ENCODE measurements at places on chromosomes 4 and X. TPM values are rescaled to one million over a fixed set of nuclear protein-coding genes. Genes with fewer than 3 reads are reported as not detected.

AADAT gene
- 2.7 TPM for total RNA-seq

FHL1 gene
- total RNA-seq = 42.4 TPM

GRCh38 chr4:112700679-112701078 lies 63.7 kb downstream of the LARP7 start:
- DNase-seq = no peak

DNA sequence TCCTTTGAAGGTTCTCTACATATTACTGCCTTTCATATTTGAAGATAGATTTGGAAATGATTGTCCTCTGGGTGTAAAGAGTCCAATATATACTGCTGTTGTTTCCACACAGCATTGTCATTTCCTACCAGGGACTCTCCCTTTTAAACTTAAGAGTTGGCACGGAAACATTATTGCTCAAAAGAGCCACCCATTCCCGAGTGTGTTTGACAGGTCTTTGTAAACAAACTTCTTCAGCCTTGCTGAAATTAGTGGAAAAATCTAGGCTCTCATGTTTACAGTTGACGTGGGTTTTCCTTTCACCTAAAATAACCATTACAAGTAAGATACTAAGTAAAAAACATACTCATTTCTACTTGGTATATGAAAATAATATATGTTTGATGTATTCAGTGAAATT lies 111.4 kb upstream of the LIMCH1 start:
- DNase-seq = no peak

DNA sequence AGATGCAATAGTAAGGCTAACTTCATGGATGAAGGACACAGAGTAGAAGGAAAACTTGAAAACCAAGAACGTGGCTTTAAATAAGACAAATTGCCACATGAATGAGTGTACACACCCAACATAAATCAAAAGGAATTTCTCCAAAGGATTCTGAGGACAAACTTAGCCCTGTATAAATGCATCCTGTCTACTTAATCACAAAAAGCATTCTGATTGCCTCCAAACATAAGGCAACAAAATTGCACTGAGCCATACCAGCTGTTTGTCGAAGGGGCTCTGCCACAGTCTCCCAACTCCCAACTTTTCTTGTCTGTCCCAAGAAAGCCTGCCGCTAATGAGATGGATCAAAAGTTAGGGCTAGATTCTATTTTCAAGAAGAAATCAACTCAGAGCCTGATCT lies 194.3 kb downstream of the SOWAHB start:
- peak; percentile 40 for DNase-seq

- DNase-seq = no peak
Measured at GRCh38 chrX:75748431-75748830, 36.6 kb downstream of the MAGEE2 start.

DNA sequence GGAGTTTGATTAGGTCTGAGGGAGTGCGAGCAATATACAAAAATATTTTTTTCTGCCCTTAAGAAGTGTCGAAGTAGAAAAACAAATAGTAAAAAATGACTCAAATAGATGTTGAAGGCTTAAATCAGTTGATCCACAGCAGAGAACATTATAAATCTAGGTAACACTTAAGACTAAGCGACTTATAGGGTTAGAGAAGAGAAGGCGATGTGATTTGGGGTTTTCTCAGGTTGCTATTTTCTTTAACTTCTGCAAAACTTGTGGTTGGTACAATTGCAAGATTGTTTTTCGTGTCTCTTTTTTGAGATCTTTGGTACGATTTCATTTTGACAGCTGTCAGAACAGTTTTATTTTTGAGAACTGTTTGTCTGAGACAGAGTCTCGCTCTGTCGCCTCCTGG lies 1479.5 kb downstream of the PCDH7 start:
- DNase-seq = no peak

All from PC-3 (cell line).